ENCODE measurements at places on chromosomes 12 and 14.

DNA sequence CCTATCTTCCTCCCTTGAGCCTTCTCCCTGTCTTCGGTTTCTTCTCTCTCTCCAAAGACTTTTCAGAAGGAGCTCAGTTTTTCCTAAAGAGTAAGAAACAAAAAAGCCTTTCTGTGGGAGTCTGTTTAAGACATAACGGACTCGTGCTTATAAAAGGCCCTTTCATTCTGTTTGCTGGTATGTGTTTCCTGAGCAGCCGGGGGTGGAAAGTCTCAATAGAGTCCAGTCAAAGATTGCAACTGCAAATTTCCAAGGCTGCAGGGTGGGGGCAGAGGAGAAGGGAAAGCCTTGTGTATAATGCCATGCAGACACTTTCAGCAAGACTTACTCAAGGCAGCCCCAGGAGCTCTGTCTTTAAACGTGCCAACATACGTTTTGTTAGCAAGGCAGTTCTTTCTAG, 62.2 kb downstream of the GNG2 start:
- no peak for DNase-seq

DNA sequence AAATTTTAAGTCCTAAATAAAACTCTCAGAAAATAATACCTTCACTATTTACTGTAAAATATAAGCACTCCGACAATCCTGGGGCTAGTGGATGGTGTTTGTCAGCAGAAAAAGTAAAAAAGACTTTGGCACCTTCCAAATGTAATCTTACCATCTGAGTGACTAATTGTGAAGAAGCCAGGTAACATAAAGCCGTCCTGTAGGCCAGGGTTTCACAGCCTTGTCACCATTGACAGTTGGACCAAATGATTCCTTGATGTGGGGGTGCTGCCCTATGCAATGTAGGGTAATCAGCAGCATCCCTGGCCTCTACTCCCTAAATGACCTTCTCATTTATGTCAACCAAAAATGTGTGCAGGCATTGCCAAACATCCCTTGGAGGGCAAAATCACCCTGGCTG, 87.2 kb downstream of the CAPZA3 start:
- no peak for DNase-seq

DNA sequence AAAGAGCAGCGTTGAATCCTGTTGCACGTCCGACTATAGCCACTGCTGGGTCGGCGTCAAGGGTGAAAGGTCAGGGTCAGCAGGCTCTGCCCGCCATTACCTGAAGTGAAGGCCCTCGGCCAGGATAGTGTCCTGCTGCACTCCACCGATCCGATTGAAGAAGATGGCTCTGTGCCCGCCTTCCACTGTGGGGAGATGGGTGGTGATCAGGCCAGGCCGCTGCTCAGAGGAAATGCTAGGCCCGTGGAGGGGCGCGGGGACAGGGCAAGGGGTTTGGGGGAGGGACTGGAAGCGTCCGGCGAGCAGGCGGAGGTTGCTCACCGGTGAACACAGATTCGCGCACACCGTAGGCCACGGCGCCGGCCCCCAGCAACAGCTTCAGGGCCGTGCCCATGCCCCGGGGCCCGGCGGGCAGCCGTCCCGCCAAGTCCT, 352 bp downstream of the PHB2 start:
- no peak for DNase-seq

DNA sequence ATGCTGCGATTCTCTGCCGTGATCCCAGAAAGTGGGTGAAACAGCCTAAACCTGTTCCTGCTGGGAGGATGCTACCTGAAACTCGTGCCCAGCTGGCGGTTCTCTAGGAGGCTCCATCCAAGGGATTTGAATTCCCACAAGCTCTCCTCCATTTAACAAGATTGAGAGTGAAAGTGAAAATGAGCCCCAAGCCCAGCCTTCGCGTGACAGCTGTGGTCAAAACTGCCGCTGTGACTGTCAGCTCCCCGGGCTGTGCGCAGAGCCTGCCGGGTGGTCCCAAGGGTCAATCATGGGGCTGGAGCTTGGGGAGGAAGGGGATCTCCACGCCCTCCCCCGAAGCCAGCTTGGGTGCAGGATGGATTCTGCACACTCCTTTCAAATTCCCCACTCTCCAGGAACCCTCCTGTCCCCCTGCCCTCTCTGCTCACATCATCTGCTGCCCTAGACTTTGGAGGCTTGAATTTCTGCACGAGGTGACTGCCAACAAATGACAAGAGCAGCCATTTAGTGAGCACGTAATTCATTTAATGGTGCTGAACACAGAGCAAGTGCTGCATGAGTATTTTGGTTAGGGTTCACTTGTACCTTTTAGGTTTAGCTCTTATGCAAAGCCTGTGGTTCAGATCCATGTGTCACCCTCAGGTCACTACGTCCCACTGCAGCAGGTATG, 5.3 kb downstream of the ASB2 start:
- DNase-seq = no peak

DNA sequence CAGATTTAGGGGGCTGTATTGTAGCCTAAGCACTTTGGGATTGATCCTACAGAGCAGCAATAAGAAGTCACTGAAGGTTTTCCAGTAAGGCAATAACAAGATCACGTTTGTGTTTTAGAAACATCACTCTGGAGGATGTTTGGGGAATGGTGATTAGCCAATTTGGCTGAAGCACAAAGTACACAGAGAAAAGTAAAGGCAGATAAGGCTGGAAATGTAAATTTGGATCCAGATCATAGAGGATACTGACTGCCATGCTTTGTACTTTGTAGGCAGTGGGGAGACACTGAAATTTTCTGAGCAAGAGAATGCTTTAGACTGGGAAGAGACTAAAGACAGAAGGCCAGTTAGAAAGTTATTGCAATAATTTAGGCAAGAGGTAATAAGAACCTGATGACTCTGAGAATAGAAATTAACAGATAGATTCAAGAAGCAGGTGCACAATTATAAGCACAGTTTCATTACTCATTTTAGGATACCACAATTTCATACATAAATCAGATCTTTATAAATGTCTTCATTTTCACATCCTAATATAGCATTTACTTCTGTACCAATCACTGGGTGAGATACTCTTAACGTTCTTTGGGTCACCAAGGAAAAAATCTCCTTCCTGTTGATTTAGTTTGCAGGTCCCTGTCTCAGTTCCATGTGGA, 314.5 kb upstream of the GARIN6 start:
- no peak for DNase-seq

GRCh38 chr12:105552056-105552455, 221.6 kb downstream of the C12orf75 start:
- DNase-seq = no peak

DNA sequence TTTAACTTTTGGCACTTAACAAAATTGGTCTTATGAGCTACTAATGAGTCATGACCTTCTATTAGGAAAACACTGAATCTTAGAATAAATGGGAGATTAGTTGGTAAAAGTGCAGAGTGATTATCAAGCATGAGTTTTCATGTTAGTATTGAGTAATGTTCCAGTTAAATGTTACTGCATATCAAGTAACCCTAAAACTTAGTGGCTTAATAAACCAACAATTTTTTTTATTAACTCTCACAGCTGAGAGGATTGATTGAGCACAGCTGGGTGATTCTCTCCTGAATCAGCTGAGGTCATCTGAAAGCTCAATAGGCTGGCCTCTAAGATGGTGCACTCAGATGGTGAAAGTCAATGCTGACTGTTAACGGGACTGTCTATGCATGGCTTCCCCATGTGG, 248.6 kb downstream of the BCL11B start:
- DNase-seq = no peak

DNA sequence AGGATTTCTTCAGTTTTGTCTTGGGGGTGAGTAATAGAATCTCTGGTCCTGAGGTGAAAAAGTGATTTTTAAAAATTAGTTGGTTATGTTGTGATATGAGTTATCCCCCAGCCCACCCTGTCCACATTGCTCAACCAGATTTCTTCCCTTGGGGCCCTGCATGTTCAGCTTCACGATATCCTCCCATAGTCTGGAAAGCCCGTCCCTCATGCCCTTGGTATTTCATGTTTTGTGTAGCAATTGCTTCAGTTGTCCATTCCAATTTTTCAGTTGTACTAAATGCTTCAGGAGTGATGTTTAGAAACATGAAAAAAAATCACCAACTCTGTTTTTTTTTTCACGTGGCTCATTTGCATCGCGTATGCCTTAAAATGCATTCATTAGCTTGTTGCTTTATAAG, 17.5 kb upstream of the BICD1 start:
- no peak for DNase-seq

- no peak for DNase-seq
These were observed 22.1 kb downstream of the ZBTB42 start for GRCh38 chr14:104822821-104823615.

- no peak for DNase-seq
These were observed 475.8 kb downstream of the RAD51B start for GRCh38 chr14:68295316-68295816.

DNA sequence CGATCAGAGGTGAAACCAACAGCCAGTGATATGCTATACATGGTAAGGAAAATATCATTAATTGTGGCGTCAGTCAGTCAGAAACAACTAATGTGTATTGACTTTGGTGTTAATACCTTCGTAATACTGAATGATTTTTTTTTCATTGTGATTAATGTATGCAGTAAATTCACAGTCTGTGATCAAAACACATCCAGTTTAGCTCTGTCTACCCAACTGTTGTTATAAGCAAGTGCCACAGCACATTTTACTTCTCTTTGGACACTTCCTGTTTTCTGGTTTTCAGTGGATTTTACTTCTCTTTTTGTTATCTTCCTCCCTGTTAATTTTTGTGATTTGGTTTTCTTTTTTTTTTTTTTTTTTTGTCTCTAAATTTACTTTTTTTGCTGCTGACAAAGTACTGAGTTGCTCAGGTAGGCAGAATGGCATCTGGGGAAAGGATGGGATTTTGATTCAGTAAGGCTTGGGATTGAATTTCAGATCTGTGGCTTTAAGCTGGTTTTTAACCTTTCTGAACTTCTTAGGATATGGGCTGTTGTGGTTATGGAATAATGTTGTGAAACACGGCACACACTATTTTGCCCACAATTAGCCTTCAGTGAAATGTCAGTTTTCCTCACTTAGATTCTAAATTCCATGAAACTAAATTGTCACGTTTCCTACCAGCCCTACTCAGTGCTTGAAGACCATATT, 604 bp downstream of the GLIPR1 start:
- DNase-seq = peak; percentile 35

DNA sequence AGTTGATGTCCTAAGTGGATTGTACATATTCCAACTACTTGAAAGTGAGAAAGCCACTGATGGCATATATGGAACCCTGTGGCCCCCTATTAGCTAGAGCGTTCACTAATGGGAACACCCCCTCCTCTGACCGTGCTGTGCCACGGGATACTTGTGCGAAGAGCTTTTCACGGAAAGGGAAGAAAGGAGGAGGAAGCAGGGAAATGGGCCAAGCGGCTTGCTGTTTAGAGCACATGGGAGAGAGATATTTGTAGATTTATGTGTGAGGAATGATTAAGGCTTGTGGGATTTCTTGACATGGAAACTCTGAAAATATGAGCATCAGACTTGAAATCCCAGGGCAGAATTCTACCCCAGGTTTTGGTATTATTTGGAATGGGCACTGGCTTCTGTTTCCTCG, 129.9 kb downstream of the PRMT8 start:
- DNase-seq = no peak

- DNase-seq = peak; percentile 22
These were observed 496 bp downstream of the PPP2R5C start for GRCh38 chr14:101761881-101762529.

- DNase-seq = no peak
These were observed 131.7 kb upstream of the ATP2B1 start for GRCh38 chr12:89840162-89840922.

- peak; percentile 93 for DNase-seq
These were observed 23.6 kb downstream of the OR11H4 start for GRCh38 chr14:20262642-20263128.

- DNase-seq = no peak
These were observed 25.3 kb downstream of the PAH start for GRCh38 chr12:102891756-102892155.

DNA sequence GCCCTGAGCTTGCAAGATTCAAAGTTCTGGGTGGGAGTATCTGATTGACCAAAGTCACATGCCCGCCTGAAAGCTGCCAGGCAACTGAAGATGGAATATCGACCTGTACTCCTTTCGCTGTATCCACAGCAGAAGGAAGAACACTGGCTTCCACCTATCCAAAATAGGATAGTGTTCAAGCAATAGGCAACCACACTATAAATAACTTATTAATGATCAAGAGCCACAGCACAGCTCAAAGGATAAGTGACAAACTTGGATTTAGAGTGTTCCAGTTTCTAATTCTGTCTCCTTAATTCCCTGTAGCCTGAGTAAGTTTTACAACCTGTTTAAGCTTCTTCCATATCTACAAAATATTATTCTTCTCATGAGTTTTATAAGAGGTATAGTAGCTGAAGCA, 89.9 kb downstream of the TAOK3 start:
- no peak for DNase-seq

- DNase-seq = no peak
These were observed 67.6 kb downstream of the RALGAPA1 start for GRCh38 chr14:35741345-35742031.

GRCh38 chr14:89805501-89805900, 149.0 kb downstream of the EFCAB11 start:
- DNase-seq = peak; percentile 21

- no peak for DNase-seq
These were observed 579.4 kb downstream of the ALG10 start for GRCh38 chr12:34601689-34602088.

DNA sequence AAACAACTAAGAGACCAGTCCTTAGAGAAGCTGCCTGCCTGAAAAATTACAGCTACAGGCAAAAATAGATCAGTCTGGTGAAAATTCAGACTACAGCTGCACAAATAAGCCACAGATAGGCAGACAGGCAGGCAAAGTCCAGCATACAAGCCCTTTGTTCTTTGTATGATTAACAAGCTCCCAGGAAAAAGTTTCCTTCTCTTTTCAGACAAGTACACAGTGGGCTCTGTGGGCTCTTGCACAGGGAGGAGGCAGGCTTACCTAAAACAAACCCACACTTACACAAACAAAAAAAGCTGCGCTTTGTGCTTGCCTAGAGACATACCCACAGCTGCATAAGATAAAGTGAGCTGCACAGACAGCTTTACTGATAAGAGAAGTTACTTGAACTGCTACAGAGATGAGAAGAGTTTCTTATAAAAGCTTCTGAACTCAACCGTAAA, 7.7 kb downstream of the OR6C68 start:
- no peak for DNase-seq

GRCh38 chr14:69483765-69484443, 624 bp upstream of the PLEKHD1 start:
- DNase-seq = no peak

GRCh38 chr12:3705354-3705675, 47.6 kb downstream of the CRACR2A start:
- DNase-seq = no peak

DNA sequence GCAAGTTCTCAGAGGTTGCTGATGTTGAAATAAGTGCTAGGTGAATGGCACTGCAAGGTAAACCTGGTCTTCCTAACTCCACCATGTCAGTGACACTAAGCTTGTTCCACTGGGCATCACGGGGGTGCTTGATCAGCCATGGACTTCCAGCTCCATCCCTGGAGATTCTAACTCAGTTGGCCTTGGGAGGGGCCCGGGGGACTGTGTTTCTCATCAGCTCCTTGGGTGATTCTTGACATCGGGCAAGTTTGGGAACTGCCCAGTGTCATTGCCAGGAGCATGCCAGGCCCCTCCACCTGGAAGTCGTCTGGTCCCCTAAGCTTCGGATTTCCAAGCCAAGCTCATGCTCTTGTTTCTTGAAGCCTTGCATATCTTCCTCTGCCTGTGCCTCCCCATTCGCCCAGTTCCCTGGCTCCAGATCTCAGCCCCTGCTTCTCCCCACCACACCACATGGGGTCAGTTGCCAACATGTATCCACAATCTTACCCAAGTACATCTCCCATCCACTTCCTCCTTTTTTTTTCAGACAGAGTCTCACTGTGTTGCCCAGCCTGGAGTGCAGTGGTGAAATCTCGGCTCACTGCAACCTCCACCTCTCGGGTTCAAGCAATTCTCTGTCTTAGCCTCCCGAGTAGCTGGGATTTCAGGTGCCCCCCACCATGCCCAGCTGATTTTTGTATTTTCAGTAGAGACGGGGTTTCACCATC, 30.7 kb upstream of the RFLNA start:
- DNase-seq = no peak
